ENCODE measurements at places on chromosomes 7 and 10.

GRCh38 chr7:115747174-115747573 is 283.4 kb downstream of the TFEC start:
- no peak for DNase-seq

DNA sequence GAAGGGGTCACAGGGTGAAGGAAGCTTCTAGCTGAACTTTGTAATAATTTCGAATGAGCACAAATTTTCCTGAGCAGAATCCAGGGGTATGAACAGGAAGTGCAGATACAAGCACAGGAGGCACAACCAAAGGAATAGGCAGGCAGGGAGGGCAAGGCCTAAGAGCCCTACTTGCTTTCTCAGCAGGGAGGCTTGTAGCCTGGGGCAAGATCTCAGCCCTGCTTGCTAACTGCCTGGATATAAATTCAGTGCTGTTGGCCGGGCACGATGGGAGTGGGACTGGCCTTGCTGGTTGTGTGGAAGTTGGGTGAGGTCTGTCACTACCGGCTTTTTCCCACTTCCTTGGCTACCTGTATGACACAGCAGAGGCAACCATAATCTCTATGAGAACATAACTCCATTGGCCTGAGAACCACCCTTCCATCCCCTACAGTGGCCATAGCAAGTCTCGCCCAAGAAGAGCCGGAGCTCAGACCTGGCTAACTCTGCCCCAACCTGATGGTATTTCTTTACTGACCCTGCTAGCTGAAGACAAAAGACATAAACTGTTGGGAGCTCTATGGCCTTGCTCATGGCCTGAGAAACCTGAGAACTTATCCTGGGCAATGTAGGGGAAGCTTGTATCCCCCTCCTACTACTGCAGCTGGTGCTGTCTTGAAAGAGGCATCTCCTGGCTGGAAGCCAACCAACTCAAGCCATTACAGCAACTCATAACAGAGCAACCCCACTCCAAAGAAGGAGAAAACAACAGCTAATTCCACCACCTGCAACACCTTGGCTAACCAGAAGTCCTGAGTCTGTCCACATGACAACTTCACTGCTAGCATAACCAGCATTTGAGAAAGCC is 27.6 kb downstream of the CLDN12 start:
- no peak for DNase-seq

GRCh38 chr7:100087055-100087750 is 1.6 kb upstream of the COPS6 start:
- DNase-seq, result no peak

- no peak for DNase-seq
Observed at GRCh38 chr7:16926283-16926682, 44.5 kb upstream of the AGR3 start.

DNA sequence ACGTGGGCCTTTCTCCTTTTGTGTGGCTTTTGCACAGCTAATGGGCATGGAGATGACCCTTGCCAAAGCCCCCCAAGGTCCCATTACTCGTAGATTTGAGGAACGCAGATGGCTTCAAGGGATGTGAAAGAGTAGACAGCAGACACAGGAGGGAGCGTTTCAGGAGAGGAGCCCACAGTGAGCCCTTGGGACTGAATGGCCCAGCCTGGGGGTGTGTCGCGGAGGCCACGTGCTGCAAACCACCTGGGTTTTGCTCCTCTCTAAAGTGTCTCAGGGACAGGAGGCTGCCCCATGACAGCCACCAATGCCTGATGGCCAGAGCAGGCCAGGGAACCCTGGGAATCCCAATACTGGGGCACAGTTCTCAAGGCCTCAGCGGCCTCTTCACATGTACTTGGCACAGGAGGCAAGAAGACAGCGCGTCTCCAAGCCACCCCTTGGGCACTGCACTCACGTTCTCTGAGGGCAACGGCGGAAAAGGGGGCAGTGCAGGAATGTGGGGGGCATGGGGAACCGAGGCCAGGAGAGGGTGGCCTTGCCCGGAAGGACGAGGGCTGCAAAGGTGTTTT is 185.2 kb downstream of the WDR37 start:
- no peak for DNase-seq

DNA sequence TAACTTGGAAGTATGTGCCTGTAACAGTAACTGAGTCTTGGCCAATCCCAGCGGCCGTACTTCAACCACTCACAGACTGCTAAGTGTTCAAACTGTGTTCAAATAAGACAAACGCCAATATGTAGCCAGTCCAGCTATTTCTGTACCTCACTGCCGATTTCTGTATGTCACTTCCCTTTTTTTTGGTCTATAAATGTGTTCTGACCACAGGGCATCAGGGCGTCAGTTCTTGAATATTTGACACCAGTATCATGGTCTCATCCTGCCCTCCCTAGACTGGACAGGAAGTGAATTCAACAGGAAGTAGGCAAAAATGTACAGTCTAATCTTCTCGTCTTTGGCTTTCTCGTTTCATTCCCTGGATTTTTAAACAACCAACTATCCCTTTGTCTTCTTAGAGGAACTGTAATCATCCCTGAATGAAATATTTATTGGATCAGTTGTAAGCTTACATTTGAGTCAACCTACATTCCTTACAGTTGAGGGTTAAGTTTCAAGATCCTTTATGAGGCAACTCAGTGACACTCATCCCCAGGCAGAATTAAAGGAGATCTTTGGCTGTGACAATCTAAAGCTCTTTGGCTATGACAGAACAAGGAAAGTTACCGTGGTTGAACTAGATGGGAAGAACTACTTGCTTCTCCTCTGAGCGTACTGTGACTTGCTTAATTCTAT is 232.7 kb downstream of the NSUN6 start:
- DNase-seq, result no peak

GRCh38 chr10:15137036-15137359 is 31.5 kb downstream of the NMT2 start:
- no peak for DNase-seq

- no peak for DNase-seq
Observed at GRCh38 chr7:131108212-131108940, 219.3 kb upstream of the MKLN1 start.

DNA sequence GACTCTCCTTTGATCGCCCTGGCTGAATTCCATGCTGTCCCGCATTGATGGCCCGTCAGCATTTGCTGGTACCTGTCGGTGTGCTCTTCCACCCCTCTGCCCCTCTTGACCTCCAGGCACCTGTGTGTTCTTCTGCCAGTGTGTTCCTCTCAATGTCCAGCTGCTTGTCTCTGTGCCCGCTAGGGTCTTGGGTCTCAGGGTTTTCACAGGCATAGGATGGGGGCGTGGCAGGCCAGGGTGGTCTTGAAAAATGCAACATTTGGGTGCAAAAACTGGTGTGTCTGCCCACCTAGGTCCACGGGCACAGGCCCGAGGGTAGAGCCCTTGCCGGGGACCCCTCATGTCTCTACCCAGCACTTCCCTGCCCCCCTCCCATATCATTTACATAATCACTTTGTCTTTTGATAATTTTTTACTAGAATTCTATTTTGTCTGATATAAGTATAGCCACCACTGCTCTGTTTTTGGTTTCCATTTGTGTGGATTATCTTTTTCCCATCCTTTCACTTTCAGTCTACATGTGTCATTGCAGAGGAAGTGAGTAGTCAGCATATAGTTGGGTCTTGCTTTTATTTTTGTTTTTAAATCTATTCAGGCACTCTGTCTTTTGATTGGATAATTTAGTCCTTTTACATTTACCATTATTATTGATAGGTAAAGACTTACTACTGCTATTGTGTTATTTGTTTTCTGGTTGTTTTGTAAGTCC is 46.6 kb upstream of the ADRA2A start:
- DNase-seq, result no peak

- no peak for DNase-seq
Observed at GRCh38 chr10:4648999-4649398, 177.0 kb upstream of the AKR1E2 start.

- DNase-seq, result no peak
Observed at GRCh38 chr7:90642978-90643377, 46.9 kb downstream of the CDK14 start.

GRCh38 chr10:22464966-22465629 is 119.8 kb downstream of the SPAG6 start:
- no peak for DNase-seq

DNA sequence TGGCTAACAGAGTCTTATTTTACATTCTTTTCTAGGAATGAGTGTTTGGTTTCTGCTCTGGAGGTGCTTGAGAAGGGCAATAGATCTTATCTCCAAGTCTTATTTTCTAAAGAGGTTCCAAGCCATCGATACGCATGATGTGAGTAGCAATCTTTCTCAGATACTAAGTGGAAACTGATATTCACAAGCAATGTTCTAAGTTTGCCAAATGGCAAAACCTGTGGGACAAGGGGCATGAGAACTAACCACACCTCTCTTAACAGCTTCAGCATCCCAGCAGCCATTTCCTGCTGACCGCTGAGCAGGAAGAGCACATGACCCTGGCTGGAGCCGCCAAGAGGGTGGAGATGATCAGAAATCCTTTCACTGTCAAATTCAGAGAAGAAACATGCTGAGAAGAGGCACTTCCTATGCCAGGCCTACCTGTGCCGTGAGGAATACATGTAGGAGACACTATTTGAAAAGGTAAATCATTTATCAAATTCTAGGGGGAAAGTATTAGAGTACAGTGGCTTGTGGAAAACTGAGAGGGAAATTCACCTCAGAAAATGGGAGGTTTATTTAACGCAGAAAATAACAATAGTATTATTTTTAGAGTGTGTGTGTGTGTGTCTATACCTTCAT is 35.2 kb downstream of the CCDC71L start:
- DNase-seq, result no peak

DNA sequence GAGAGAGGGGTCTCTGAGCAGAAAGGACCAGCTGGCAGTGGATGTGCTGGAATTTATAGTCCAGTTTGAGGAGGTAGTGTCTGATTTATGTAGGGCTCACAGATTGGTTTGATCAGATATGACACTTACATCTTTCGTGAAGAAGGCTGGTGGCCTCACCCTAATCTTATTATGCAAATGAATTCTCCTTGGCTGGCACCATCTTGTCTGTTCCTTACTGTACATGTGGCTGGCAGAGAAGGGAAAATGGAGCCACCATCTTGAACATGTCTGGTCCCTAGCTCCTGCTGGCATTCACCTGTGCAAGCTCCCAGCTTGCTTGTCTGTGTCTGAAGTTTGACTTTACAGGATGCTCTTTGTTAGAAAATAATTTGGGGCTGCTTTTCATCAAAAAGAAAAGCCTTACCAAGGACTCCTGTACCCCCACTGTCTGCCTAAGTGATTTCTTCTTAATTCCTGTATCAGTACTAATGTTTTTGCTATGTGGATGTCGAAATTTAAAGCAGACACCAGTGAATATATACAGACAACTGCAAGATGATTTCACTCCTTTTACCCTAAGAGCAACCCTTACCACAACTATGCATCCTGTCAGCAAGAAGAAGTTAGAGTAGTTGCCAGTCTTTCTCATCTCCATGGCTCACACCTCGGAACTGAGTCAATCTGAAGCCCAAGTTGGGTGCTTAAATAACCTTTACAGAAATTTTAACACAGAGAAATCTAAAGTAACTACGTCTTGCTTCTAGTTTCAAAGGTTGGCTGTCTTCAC is 322.0 kb upstream of the SEMA3D start:
- no peak for DNase-seq

DNA sequence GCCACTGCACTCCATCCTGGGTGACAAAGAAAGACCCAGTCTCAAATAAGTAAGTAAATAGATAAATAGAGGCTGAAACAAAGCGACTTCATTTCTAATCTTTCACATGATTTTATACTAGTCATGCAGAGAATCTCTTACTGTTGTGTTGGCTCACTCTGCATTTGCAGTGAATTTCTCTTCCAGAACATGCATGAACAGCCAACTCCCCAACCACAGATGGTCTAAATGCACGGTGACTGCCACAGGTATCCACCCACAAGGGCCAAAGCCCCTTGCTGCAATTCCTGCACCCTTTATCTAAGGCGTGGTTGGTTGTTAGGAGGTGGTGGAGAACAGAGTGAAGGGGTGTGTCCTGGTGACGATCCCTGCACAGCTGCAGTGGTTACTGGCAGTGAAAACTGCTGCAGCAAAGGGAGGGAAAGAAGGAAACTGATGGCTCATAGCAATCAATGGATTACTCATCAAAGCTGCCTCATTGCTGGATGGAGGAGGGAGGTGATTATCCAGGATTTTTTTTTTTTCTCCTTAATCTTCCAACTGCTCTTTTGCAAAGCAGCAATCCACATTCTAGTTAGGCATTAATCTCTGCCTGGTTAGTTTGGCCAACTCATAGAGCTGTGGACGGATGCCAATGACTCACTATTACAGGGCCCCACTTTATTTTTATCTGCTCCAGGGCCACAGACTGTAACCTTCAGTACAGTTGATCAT is 50.6 kb downstream of the PRTFDC1 start:
- DNase-seq, result no peak

DNA sequence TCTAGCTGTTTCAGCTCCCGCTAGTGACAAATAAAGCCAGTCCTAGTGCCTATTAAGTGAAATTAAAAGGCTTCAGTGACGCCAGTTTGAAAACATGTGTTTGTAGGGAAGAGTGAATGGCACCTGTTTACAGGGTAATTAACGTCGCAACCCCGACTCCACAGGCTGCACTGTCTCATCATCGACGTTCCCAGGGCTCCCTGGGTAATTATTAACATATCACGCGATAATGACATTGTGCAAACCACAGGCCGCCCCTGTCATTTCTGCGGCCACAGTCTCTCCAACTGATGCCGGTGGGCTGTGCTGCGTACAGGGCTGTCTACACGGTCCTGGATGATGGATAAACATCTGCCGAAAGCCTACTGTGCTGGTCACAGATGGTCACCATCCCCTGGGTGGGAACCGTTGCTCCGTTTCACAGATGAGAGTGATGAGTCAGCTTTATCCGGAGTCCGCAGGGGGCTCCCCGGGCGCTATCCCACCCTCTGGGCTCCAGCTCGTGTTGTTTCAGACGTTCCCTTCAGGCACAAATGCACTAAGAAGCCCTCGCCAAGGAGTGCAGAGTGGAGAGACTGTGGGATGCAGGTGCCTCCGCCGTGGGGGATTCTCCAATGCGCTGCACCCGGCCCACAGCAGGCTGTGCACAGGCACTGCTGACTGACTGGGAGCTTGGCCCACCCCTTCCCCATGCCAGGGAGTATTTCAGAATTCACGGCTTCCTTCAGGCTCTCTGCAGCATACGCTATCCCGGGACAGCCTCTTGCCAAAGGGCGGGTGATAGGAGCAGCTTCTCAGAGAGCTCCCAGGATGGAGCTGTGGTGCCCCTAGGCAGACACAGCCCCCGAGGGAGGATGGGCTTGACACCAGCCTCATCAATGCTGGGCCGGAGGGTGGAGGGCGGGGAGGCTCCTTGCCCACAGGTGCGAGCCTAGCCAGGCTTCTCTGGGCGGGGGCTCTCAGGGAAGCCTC is 491.8 kb upstream of the FOXK1 start:
- peak; percentile 18 for DNase-seq

DNA sequence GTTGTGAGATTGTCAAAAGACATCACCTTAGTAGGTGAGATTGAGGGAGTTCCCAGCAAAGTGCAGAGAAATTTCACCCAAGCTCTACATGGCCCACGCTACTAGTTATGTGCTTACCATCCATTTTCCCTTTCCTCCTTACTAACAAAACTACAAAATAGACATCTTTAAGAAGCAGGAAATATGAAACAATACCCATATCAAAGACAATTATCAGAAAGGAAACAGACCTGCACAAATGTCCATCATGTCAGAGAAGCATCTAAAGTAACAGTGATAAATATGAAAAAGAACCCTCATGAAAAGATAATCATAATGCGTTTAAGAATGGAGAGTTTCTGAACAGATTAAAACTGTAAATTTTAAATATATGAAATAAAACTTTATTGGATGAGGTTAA is 28.2 kb downstream of the GIMAP4 start:
- no peak for DNase-seq

GRCh38 chr10:130282492-130283218 is 146.5 kb downstream of the GLRX3 start:
- DNase-seq, result no peak

- no peak for DNase-seq
Observed at GRCh38 chr10:28892818-28893547, 215.7 kb downstream of the BAMBI start.

Data from NCI-H2171 (cell line).